Cardiac septum (tissue), 1 donor: ENCODE measurements at places on chromosomes 7 and 10.

- DNase-seq, result peak; percentile 44
Measured at GRCh38 chr10:86111902-86112545, 254.6 kb downstream of the GRID1 start.

- DNase-seq, result no peak
Measured at GRCh38 chr7:39069031-39069430, 91.3 kb downstream of the POU6F2 start.

- DNase-seq, result no peak
Measured at GRCh38 chr10:127398971-127399365, 150.1 kb upstream of the NPS start.

- no peak for DNase-seq
Measured at GRCh38 chr7:28641752-28642545, 229.6 kb downstream of the CREB5 start.

- no peak for DNase-seq
Measured at GRCh38 chr7:130151591-130152492, 53.4 kb downstream of the TMEM209 start.

GRCh38 chr7:111531993-111532392, 30.3 kb downstream of the IMMP2L start:
- no peak for DNase-seq

GRCh38 chr7:47552621-47553020, 29.3 kb downstream of the TNS3 start:
- no peak for DNase-seq

- DNase-seq, result peak; percentile 74
Measured at GRCh38 chr10:44393834-44394547, 9.1 kb upstream of the CXCL12 start.

DNA sequence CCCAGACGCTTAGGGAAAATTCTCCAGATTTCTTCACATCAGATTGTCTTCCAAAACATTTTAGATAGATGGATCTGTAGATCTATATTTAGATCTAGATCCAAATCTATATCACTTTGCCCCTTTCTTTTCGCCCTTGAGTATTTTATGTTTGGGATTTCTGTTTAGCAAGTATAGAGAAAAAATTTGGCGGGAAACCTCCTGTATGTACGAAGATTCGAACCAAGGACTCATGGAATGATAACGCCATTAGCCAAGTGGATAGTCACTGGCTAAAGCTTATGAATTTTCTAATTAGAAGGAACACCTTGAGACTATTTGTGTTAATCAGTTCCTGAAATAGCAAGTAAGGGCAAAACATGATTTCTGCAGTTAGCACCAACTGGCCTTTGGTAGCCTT, 1.2 kb downstream of the THNSL1 start:
- DNase-seq, result no peak

DNA sequence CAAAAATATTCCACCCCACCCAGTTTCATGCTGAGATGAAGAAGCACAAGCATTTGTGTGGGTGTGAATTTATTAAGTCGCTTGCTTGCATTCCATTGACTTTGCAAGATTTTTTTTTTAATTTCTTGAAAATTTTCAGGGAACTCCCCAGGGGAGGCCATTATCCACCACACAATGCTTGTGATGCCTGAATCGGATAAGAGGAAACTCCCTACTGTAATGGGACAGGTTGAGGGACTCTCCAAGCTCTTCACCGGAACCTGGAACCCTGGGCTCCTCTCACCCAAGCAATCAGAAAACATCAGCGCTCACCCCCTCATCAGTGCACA, 153.6 kb upstream of the ZMIZ1 start:
- DNase-seq, result no peak

GRCh38 chr7:5532536-5533335, 109.1 kb upstream of the TNRC18 start:
- DNase-seq, result peak; percentile 94

GRCh38 chr7:147721962-147722830, 868.4 kb upstream of the C7orf33 start:
- no peak for DNase-seq

DNA sequence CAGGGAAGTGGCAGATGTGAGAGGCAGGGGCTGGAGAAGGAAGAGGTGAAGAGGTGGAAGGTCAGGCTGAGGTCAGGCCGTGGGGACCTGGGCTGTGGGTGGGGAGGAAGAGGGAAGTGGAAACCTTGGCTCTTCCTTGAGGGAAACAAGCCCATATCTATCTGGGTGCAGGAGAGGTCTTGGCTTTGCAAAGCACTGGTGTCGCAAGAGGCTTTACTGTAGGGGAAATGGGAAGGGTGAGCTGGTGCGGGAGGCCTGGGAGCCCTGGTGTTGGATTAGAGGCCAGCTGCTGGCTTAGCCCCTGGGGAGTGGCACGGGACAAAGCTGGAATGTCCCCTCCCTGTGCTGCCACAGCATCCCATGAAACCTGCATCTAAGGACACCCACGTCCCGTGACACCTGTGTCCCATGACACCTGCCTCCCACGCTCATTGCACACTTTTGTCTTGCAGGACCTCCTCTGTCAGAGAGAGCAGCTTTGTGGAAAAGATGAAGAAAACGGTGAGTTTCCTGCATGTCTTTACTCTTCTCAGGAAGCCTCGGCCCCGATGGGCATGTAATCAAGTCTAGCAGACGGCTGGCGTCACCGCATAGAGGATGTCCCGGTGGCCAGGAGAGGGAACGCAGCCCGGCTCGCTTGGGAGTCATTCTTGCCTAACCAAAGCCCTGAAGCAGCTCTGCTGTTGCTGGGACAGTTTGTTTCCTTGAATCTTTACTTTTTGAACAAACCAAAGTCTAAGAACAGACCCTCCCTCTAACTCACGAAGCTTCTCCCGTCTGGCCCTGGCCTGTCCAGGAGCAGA, 22.2 kb downstream of the TMEM120A start:
- DNase-seq, result no peak

GRCh38 chr7:26074919-26075318, 77.1 kb upstream of the NFE2L3 start:
- DNase-seq, result no peak

GRCh38 chr7:81298951-81299666, 380.3 kb upstream of the SEMA3C start:
- DNase-seq, result no peak

DNA sequence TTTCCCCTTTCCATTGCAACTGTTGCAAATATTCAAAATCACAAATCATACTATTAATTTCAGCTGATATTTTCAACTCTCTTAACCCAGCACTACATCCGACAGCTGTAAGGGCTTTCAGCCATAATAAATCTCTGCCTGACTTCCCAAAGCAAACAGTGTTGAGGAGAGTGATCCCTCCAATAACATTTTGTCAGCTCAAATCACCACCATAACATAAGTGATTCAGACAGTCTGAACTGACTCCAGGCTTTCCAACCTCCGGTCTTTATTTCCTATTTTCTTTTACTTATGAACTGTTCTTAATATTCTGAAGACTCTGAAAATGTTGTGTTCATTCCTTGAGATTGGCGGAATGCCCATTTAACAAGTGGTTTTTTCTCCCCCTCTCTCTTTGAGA, 1085.9 kb downstream of the GATA3 start:
- no peak for DNase-seq

GRCh38 chr7:151094675-151095074, 8.4 kb downstream of the AGAP3 start:
- no peak for DNase-seq

GRCh38 chr7:134752006-134752760, 27.3 kb upstream of the CALD1 start:
- no peak for DNase-seq

GRCh38 chr7:91029688-91030087, 234.5 kb upstream of the FZD1 start:
- no peak for DNase-seq

DNA sequence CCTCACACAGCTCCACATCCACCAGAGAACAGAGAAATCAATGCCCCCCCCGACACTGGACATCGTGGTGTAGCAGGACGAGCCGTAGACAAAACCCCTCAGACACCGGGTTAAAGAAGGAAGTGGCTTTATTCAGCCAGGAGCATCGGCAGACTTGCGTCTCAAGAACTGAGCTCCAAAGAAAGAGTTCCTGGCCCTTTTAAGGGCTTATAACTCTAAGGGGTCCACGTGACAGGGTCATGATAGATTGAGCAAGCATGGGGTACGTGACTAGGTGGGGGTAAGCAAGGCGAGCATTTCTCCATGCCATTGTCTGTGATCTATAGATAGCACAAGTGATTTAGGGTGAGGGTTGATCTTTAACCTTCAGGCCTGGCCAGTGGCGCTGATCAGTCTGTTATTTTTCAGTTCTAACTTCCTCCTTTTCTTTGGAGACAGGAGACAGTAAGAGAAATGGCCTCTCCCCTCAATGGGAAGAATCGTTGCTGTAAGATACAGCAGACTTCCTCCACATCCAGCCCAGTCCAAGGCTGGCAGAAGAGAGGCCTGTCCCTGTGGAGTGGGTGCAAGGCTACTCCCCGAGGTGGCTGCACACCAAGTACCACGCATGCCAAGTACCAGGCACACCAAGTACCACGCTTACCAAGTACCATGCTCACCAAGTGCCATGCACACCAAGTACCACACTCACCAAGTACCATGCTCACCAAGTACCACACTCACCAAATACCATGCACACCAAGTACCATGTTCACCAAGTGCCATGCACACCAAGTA, 19.5 kb upstream of the PPP2R2D start:
- DNase-seq, result no peak

DNA sequence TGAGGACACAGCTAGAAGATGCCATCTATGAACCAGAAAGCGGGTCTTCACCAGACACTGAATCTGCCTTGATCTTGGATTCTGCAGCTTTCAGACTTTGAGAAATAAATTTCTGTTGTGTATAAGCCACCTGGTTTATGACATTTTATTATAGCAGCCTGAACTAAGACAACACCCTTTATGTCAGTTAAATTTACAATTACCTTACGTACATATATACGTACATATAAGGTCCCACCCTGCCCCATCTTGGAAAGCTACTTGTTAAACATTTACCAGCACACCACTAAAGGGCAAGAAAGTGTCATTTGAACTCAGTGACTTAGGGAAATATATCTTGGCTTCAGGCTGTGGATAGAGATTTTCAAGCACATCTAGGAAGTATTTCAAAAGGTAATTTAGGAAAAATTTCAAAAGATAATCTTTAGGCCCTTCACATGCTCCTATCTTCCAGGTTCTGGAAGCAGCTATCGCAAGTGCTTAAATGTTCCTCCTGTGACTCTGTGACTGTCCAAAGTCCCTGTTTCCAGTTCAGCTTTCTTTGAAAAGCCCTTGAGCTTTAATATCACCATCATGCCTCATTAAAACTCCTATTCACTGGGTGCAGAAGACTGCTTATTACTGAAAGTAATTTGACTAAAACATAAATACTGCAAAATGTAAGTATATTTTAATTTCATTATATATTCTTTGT, 9.6 kb upstream of the SRI start:
- DNase-seq, result no peak

DNA sequence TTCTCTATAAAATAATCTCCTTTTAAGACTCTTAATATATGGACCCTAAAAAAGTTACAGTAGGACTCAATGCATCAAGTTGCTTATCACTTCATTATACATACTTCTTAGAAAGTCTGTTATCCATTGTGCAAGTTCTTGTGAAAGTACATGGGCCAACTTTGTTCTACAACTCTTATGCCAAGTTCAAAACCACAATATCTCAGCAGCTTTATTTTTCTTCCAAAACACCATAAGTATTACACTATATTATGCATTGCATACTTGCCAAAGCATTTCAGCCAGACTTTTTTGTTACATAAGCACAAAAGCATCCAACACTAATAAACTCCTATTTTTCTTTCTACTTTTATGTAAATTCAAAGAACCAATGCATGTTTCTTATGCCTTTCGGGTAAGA, 94.4 kb downstream of the AHR start:
- DNase-seq, result no peak

- DNase-seq, result no peak
Measured at GRCh38 chr10:78749200-78749599, 319.6 kb upstream of the ZMIZ1 start.

DNA sequence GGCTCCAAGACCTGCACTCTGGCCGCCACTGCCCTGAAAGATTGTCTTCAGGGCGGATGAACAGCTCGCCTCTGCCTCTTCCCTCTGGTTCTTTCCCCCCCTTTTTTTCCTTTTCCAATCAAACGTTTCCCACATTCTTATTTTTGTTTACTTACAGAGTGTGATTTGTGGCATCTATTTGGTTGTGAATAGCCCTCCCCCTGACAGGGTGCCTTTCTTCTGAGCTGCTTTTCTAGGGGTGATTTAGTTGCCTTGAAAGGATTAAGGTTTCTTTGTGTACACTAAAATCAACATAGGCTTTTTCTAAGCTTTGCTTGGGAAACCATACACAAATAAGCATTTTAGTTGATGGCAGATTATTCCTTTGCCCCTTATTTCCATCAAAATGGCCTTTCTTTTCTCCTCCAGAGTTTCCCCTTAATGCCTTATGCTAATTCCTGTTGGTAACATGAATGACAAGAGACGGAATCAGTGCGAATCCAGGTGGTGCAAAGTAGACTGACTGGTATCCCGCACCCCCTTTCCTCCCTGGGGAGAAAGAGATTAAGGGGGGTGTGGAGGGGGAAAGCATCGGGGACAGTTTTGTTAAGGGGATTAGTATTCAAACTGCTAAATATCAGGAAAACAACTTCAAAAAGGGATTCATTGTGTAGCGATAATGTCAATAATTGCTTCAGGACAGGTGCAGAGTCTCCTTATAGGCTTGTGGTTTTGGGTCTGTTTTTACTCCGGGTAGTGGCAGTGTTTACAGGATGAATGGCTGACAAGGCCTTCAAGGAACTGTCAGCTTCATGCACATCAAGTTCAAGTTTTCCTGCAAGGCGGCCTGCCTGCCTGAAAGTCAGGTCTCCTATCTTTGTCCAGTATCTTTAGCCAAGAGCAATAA, 431.6 kb upstream of the GALNT17 start:
- DNase-seq, result no peak

GRCh38 chr10:992871-993270, 4.6 kb downstream of the GTPBP4 start:
- DNase-seq, result peak; percentile 1

DNA sequence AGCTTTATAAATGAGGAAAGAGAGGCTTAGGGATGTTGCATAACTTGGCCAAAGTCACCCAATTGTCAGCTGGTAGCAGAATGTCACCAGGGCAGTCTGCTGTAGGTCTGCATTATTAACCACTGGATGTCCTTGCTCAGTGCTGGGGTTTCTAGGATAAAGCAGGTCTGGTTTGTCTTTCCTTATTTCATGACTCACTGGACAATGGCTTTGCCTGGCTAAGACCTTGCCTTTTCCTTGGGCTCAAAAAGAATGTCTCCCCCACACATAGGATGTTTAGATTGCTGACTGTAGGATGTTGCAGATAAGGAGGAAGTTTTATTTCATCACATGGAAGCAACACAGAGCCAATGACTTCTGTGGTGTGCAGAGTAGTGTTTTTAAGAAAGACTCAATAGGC, 29.4 kb downstream of the WDFY4 start:
- no peak for DNase-seq

- no peak for DNase-seq
Measured at GRCh38 chr10:86225103-86225782, 141.4 kb downstream of the GRID1 start.

DNA sequence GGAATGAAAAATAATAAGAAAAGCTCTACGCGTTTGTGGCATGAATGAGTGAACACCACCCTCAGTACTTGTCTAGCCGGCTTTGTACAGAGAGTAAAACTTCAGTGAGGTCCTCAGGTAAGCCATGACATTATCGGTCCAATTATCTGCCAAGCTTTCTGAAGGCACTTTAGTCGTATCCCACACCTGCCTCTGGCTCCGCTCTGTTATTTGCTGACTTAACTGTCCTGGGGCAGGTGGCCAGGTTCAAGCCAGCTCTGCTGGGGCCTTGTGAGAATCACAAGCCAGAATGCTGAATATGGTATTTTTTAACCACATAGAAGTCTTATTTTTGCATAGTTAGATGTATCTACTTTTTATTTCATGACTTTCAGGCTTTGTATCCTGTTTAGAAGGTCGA, 66.0 kb upstream of the FHIP2A start:
- DNase-seq, result no peak
